CD4-positive, alpha-beta T cell treated with Interleukin-17A for 4 hours (primary cell): ENCODE measurements at places on chromosomes 2 and 18.

DNA sequence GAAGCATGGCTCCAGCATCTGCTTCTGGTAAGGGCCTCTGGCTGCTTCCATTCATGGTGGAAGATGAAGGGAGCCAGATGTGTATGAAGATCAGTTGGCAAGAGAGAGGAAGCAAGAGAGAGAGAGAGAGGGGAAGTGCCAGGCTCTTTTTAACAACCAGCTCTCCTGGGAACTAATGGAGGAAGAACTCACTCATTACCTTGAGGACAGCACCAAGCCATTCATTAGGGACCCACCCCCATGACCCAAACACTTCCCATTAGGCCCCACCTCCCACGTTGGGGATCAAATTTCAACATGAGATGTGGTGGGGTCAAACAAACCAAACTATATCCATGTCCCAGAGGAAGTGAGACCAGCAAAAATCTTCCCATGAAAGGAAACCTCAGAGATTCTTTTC, 124.8 kb upstream of the SIX2 start:
- no peak for DNase-seq

DNA sequence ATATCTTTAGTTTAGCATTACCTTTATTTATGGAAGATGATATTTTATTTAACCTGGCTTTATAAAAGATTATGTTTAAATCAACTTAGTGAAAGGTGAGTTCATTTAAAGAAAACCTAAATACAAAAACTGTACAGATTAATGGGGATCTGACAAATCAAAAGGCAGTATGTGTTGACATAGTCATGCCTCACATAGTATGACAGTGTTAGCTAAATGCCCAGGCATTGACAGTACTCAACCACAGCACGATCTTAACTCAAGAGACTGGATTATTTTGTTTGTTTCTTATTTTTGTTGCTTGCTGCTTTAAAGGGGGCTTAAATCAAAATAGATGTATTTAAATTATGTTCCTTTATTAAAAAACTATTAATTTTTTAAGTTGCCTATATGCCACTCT, 7.8 kb downstream of the DOK6 start:
- no peak for DNase-seq

- DNase-seq, result no peak
These were observed 152.9 kb downstream of the SP3 start for GRCh38 chr2:173812321-173812720.

DNA sequence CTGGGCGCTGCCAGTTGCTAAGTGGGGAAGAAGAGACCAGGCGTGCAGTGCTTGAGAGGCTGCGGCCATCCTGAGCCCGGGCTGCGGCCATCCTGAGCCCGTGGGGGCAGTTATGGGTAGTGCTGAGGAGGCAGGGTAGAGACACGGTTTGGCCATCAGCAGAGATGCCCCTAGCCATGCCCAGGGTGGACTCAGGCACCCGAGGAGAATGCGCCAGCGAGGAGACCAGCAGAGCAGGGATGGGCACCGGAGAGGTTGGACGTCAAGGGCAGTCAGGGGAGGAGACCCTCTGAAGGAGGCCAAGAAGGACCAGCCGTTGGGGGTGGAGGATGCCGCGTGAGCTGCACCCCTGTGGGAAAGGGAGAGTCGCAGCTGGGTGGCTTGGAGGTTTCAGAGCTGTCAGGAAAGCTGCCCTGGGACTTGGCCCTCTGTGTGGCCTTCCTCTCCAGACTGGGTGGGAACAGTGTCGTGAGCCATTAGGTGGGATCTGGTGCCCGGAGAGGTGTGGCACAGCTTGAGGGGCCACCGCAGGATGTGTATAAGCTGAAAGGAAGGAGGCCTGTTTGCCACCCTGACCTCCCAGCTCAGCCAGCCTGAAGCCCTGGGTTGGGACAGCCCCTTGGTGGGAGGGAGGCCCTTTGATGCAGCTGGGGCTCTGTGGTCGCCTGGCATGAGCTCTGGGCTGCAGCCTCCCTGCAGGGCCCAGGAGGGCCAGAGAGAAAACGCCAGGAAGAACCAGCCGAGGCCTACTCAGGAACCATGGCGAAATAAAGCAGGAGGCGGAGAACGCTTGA, 56.0 kb downstream of the SH3BP4 start:
- DNase-seq, result no peak

GRCh38 chr2:134232868-134233727, 20.8 kb upstream of the MGAT5 start:
- peak; percentile 53 for DNase-seq
